Activated CD4-positive, CD25-positive, alpha-beta regulatory T cell (primary cell): ENCODE measurements at places on chromosomes 13 and 19.

DNA sequence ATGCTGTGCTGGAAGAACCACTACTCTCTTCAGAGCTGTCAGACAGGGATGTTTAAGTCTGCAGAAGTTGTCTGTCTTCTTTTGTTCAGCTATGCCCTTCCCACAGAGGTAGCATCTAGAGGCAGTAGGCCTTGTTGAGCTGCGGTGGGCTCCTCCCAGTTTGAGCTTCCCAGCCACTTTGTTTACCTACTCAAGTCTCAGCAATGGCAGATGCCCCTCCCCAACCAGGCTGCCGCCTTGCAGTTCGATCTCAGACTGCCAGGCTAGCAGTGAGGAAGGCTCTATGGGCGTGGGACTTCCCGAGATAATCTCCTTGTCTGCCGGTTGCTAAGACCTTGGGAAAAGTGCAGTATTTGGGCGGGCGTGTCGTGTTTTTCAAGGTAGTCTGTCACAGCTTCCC, 42.1 kb upstream of the UQCRFS1 start:
- DNase-seq, result no peak

GRCh38 chr19:35513628-35514281, at the start of gene DMKN:
Gene DMKN (minus strand): TSS chr19:35513649. CDS start chr19:35513475, 174 bp downstream.
- no peak for DNase-seq

GRCh38 chr19:58279042-58279924, 528 bp downstream of the ZNF8 start:
- DNase-seq, result peak; percentile 18

DNA sequence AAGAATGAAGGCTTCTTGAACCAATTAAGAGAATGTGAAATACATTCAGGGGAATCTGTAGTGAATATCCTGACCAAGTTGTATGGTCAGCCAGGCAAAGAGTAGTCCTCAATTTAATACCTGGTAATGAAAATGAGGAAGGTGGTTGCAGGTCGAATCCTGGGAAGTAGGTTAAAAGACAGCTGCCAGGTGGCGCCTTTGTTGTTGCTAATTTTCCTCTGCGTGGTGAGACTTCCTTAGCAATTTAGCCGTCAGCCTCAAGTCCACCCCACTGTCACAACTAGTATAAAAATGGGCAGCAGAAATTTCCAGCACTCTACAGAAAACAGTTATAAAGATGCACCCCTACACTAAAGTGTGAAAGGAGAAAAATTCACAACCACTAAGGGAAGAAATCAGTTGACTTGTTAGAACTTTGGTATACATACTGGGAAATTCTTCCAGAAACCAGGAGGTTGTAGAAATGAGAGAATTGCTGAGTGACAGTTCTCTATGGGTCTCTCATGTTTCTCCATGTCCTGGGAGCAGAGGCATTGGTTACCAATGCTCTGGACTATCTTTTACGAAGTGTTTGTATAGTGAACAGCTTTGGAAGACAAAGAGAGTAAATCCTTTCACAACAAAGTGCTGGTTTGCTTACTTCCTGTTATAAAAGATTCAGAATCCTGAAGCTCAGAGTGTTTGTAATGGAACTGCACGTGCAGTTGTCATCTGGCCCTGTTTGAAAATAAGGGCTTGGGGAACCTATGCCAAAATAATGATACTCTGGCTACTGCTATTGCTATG, 235.9 kb downstream of the NHLRC3 start:
- DNase-seq, result no peak

DNA sequence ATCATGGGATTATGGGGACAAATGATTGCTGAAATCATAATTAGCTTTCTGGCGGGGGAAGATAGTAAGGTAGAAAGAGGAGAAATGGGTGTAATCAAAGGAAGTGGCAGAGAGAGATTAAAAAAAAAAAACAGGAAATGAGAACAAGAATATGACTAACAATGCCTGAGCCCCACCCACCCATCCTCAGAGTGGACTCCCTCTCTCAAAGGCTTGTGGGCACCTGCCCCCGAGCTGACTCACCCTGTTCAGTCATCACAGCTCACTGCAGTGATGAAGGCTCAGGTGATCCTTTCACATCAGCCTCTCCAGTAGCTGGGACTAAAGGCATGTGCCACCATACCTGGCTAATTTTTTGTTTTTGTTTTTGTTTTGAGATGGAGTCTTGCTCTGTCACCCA, 26.4 kb upstream of the TPT1 start:
- peak; percentile 87 for DNase-seq

GRCh38 chr13:46354156-46355087, 32.6 kb downstream of the RUBCNL start:
- no peak for DNase-seq

GRCh38 chr13:83009987-83010386, 872.3 kb downstream of the SLITRK1 start:
- DNase-seq, result no peak

- DNase-seq, result no peak
Measured at GRCh38 chr13:21964686-21965085, 293.8 kb downstream of the FGF9 start.

DNA sequence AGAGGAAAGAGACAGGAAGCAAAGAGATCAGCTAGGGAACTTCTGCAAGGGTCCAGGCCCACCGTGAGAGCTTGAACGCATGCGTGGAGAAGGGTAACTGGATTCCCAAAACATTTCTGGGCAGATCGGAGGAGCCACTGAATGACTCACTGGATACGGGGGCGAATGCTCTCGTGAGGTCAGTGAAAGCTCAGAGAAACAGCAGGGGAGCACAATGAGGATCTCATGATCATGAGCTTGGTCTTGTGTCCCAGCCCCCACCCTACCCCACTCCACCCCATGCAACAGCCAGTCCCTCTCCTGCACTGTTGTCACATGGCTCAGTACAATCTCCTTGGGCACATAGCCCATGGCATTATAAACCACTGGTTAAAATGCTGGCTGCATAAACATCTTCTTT, 40.6 kb downstream of the DCLK1 start:
- no peak for DNase-seq

DNA sequence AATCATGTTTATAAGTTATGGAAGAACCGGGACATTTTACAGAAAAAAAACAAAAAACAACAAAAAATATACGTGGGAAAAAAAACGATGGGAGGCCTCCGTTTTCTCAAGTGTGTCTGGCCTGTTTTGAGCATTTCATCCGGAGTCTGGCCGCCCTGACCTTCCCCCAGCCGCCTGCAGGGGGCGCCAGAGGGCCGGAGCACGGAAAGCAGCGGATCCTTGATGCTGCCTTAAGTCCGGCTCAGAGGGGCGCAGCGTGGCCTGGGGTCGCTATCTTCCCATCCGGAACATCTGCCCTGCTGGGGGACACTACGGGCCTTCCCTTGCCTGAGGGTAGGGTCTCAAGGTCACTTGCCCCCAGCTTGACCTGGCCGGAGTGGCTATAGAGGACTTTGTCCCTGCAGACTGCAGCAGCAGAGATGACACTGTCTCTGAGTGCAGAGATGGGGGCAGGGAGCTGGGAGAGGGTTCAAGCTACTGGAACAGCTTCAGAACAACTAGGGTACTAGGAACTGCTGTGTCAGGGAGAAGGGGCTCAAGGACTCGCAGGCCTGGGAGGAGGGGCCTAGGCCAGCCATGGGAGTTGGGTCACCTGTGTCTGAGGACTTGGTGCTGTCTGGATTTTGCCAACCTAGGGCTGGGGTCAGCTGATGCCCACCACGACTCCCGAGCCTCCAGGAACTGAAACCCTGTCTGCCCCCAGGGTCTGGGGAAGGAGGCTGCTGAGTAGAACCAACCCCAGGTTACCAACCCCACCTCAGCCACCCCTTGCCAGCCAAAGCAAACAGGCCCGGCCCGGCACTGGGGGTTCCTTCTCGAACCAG, 1.8 kb upstream of the APOE start:
- peak; percentile 52 for DNase-seq

DNA sequence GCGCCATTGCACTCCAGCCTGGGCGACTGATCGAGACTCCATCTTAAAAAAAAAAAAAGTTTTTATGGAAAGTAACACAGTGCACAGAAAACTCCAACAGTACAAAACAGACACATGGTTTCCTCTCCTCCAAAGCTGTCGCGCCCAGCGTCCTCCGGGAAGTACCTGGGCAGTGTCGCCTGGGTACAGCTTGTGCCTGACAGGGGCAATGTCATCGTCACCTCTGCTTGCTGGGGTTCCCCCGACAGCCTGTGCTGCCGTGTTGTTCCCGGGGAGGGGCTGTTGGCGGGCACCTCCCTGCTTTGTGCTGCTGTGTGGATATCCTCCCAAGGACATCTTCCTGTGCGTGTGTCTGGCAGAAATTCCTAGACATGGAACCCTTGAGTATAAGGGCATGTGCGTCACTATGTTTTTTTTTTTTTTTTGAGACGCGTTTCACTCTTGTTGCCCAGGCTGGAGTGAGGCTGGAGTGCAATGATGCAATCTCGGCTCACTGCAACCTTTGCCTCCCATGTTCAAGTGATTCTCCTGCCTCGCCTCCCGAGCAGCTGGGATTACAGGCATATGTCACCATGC, 2.4 kb upstream of the F2RL3 start:
- DNase-seq, result no peak

DNA sequence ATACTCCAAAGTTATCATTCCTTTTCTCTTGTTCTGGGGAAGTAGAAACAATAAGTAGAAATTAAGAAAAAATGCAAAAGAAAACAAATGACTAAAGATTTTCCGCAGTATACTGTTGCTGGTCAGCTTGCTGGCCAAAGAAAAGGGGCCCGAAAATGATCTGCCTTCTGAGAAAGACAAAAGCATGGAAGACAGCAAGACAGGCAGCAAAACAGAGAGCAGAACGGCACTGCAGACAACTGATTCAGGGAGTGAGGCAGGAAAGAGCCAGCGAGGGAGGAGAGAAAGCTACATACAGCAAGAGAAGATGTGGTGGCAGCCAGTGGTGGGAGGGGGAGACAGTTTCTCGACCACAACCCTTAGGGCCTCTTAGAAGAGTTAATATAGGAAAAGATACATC, 5.3 kb upstream of the DOCK9 start:
- no peak for DNase-seq

DNA sequence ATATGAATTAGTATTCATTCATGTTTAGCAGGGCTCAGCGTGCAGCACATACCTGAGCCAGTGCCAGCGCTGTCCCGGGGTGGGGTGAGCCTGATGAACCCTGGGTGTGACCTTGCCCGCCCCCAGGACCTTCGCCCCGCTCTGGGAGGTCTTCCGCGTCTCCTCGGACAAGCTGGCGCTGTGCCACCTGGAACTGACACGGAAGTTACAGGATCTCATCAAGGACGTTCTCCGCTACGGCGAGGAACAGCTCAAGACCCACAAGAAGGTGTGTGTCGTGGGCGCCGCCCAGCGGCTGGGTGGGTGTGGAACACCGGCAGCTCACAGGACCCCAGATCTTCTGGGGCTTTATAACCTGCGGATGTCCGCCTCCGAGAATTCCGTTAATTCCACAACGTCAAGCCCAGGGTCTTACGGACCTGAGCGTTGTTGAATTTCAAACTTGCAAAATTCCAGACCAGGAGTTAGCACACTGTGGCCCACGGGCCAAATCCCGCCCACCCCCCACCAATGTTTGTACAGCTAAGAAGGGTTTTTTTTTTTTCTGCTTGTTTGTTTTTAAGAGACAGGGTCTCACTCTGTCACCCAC, 15.4 kb downstream of the FCHO1 start:
- peak; percentile 19 for DNase-seq

- no peak for DNase-seq
Measured at GRCh38 chr19:35908973-35909683, 1.0 kb upstream of the TYROBP start.

DNA sequence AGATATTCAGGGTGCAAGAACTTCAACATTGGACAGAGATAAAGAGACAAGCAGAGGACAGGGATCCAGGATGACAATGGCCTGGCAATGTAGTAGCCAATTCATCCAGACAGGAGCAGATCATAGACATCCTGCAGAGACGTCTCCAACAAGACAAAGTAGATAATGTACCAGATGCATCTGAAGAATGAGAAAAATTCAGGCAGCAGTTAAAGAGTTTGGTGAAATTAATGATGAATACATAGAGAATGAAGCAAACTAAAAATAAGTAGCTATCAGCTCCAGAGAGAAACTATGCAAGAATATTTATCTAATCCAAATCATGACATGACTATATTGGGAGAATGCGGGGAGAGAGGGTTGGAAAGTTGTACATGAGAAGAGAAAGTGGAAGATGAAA, 278.4 kb upstream of the DACH1 start:
- DNase-seq, result no peak

DNA sequence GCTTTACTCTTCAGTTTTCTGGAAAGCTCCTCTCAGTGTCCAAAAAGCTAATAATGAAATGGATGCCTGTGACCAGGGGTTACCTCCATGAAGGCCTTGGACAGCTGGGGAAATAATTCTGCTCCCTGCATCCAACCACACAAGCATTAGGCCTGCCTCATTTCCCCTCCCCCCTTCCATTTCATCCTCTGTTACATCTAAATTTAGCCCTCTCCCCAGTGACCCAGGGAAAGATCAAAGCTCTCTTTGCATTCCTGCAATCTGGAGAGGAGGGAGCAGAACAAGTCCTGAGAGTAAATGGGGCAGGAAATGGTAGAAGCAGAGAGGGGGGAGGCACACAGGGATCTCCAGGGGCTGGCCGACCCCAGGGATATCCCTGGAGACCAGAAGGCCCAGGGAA, 452.7 kb downstream of the TSHZ3 start:
- DNase-seq, result no peak

GRCh38 chr13:32983058-32983457, 33.2 kb upstream of the KL start:
- no peak for DNase-seq
